ENCODE measurements at places on chromosomes 13 and 19. TPM values are rescaled to one million over a fixed set of nuclear protein-coding genes. Genes with fewer than 3 reads are reported as not detected.

Gene LILRA1
- total RNA-seq, result 0.44 TPM

Gene CCDC8
- 16.4 TPM for total RNA-seq

Gene POP4
- 63.7 TPM for total RNA-seq

Gene AMER2
- total RNA-seq, result 9.1 TPM

GRCh38 chr13:46101484-46102254 lies 3.2 kb downstream of the CPB2 start:
- no peaks in the 10 kb centered on the region for H3K4me1 ChIP-seq
- H3K4me3 ChIP-seq, result no peak overlapping the region
- no peak overlapping the region for H3K27ac ChIP-seq
- no peak for DNase-seq
- no peaks in the 10 kb centered on the region for H3K36me3 ChIP-seq
- no peaks in the 10 kb centered on the region for H3K27me3 ChIP-seq

DNA sequence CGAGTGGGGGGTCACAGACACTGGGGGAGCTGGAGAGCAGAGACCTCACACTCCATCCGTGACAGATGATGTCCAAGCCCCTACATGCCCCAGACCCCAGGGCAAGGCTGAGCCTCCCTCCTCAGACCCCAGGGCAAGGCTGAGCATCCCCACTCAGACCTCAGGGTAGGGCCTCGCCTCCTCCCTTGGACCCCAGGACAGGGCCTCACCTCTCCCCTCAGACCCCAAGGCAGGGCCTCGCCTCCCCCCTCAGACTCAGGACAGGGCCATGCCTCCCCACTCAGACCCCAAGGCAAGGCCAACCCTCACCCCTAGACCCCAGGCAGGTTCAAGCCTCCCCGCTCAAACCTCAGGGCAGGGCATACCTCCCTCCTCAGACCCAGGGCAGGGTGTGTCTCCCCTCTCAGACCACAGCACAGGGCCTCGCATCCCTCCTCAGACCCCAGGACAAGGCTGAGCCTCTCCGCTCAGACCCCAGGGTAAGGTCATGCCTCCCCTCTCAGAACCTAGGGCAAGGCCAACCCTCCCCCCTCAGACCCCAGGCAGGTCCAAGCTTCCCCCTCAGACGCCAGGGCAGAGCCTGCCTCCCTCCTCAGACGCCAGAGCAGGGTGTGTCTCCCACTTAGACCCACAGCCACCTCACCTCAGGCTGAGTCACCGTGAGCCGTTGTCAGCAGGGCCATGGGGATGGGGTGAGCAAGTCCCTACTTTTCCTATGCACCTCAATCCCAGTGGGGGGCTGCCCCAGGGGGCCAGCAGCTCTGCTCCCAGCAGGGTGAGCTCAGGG lies 1.7 kb upstream of the S1PR4 start:
- H3K27me3 ChIP-seq, result no peaks in the 10 kb centered on the region
- H3K36me3 ChIP-seq, result no peaks in the 10 kb centered on the region
- no peak overlapping the region for H3K4me3 ChIP-seq
- no peak for DNase-seq
- H3K27ac ChIP-seq, result peak overlapping the region; percentile 41
- H3K4me1 ChIP-seq, result no peaks in the 10 kb centered on the region

- DNase-seq, result no peak
- no peaks in the 10 kb centered on the region for H3K36me3 ChIP-seq
- H3K4me3 ChIP-seq, result no peak overlapping the region
- H3K27me3 ChIP-seq, result no peaks in the 10 kb centered on the region
- no peak overlapping the region for H3K27ac ChIP-seq
Measured at GRCh38 chr13:82847595-82847994, 1034.7 kb downstream of the SLITRK1 start.

DNA sequence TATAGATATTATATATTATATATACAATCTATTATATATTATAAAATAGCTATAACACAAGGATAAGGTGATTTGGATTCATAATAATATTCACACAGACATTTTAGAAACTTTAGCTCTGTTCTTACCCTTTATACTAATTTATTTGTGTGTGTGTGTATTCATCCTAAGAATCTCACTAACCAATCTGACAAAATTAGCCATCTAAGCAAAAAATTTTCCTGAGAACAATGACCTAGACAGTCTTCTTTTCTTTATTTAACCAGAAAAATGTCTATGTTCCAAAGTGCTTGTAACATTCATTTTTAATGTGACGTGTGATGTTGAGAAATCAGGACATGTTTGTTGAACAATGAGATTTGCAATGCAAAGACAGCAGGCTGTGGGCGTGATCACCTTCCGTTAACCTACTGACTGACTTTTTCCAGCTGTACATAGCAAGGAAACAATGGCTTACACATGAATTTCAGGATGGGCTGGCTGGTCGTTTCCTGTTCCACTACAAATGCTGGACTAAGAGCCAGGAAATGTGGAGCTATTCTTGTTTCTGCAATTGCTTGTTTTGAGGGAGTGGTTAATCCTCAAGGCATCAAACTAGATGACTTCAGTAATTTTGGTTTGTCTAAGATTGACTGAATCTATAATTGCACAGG lies 634.6 kb upstream of the ARGLU1 start:
- H3K36me3 ChIP-seq, result no peaks in the 10 kb centered on the region
- peak; percentile 41 for DNase-seq
- H3K4me1 ChIP-seq, result no peaks in the 10 kb centered on the region
- no peak overlapping the region for H3K4me3 ChIP-seq

DNA sequence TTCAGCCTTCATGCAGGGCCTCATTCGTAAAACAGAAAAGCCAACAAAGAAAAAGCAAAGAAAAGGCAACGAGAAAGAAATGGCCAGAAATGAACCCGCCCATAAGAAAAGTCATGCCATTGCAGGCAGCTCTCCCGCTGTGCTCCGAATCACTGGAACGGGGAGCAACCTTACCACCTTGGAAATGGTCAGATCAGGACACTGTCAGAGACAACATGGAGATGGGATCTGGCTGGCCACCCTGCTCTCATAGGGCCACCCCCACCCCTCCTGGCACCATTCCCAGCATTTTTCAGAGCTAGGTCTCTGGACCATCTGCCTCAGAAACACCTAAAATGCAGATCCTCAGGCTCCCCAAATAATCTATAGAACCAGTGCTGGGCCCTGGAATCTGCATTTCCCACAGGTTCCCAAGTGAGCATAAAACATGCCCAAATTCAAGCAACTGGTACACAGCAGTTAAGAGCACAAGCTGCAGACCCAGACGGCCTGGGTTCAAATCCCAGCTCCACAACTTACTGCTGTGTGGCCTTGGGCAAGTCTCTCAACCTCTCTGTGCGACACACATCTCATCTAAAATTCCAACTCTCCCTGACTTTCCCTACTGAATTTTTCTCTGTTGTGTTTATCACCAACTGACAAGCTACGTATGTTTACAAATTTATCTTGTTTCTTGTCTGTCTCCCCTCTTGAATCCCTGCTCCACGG lies 151.6 kb downstream of the IER2 start:
- no peaks in the 10 kb centered on the region for H3K36me3 ChIP-seq
- DNase-seq, result no peak
- no peaks in the 10 kb centered on the region for H3K4me1 ChIP-seq
- H3K4me3 ChIP-seq, result no peak overlapping the region
- H3K27me3 ChIP-seq, result peaks cover 3% of the 10 kb centered on the region

DNA sequence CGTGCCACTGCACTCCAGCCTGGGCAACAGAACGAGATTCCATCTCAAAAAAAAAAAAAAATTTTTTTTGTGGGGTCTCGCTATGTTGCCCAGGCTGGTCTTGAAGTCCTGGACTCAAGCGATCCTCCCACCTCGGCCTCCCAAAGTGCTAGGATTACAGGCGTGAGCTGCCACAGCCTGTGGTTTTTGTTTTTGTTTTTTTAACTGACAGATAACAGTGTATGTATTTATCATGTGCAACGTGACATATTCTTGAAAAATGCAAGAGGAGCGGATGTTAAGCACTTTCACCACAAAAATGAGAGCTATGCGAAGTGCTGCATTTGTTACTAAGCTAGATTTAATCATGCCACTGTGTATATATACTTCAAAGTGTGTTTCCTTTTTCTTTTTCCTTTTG lies 49.0 kb downstream of the ARHGEF18 start:
- H3K27ac ChIP-seq, result no peak overlapping the region
- no peaks in the 10 kb centered on the region for H3K27me3 ChIP-seq
- no peaks in the 10 kb centered on the region for H3K36me3 ChIP-seq
- H3K4me3 ChIP-seq, result no peak overlapping the region

DNA sequence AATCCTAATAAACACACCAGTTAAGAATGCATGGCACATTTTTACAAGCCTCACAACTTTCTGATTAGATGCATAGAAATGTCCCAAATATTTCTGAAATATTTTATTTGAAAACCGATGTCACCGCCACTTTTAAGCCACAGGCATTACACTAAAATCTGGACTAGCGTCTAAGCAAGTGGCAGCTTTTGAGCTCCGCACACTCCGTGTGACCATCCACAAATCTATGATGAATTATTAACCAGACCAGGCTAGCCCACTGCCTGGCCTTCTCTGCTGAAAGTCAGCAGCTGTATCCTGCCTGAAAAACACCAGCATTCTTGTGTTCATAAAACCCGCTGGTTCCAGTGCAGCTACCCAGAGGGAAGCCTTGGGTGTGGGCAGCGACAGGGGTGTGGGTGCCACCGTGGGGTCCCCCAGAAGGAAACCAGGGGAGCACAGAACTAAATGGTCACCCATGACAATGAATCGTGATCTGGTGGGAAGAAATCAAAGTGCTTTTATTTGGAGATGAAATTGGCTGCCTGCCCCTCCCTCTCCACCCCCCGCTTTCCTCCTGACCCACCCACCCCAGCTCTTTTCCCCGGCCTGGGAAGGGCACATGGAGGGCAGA lies 13.8 kb downstream of the RASA3 start:
- no peak for DNase-seq
- no peaks in the 10 kb centered on the region for H3K27me3 ChIP-seq
- H3K4me3 ChIP-seq, result peak overlapping the region; percentile 30
- H3K36me3 ChIP-seq, result no peaks in the 10 kb centered on the region
- H3K27ac ChIP-seq, result peak overlapping the region; percentile 82

DNA sequence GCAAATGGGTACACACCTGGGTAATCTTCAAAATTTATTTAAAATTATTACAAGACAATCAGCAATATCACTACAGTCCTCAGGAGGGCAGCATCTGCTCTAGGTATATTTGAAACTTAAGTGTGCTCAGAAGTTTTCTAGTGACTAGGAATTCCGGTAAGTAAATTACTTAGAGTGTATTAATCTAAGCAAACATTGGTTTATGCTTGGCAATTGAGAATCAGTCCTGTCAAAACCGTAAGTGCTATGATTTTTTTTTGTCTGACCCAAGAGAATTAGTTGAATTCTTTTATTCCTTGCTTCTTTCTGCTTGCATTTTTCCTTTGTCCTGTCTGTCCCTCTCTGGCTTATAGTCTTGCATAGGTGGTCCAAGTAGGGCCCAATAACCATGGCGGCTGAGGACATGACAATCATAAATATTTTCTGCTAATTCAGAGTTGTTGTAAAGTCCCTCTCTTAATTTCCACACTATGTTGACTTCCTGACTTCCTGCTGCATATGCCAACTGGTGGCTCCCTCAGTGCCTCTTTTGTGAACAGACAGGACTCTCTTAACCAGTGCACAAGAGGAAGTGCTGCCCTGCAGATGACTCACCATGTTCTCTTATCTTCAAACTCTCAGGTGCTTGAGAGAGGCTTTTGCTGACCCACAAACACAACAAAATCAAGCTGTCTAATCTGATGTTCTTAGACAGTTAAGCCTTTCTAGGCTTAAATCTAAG lies 82.2 kb downstream of the SLAIN1 start:
- no peaks in the 10 kb centered on the region for H3K36me3 ChIP-seq
- no peak overlapping the region for H3K4me3 ChIP-seq
- H3K27me3 ChIP-seq, result no peaks in the 10 kb centered on the region
- no peaks in the 10 kb centered on the region for H3K4me1 ChIP-seq
- no peak overlapping the region for H3K27ac ChIP-seq

- no peaks in the 10 kb centered on the region for H3K27me3 ChIP-seq
- H3K36me3 ChIP-seq, result no peaks in the 10 kb centered on the region
- DNase-seq, result no peak
- H3K4me3 ChIP-seq, result no peak overlapping the region
- H3K27ac ChIP-seq, result no peak overlapping the region
Measured at GRCh38 chr13:39282400-39282972, 244.2 kb downstream of the NHLRC3 start.

- no peak for DNase-seq
- no peaks in the 10 kb centered on the region for H3K36me3 ChIP-seq
- no peaks in the 10 kb centered on the region for H3K27me3 ChIP-seq
- peak overlapping the region; percentile 57 for H3K27ac ChIP-seq
- no peaks in the 10 kb centered on the region for H3K4me1 ChIP-seq
- no peak overlapping the region for H3K4me3 ChIP-seq
Measured at GRCh38 chr13:40115426-40115825, 460.0 kb downstream of the COG6 start.

DNA sequence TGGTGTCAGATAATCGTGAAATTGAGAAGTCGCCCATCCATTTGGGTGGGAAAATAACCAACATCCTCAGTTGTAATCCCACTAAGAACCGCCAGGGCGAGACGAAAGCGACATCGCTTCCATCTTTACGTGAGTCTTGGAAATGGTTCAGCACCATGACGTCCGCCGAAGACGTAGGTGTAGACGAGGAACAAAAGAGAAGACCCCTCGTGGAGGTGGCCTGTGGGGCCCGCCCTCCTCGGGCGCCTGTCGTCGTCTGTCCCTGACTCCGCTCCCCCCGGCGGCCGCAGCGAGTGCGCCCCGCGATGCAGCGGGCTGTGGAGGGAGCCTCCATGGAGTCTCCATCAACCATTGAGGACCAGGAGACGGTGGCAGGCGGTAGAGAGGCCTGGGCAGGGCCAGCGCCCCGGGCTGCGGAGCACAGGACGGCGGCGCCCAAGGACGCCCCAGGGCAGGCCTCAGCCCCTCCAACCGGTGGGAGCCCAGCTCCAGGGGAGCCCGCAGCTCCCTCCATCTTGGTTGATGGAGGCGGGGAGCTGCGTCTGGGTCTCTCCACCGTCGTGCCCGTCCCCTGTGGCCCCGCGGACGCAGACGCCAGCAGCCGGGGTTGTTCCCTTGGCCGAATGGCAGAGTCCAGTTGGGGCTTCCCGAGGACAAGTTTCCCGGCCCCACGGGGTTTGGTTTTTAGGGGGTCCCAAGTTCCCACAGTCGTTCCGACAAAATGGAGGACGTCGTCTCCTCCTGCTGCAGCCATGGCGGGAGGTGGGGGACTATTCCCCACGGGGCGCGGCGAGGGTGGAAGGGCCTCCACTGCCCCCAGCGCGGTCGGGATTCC lies 990 bp upstream of the ZMYM2 start:
- H3K36me3 ChIP-seq, result no peaks in the 10 kb centered on the region
- DNase-seq, result peak; percentile 76
- H3K4me1 ChIP-seq, result no peaks in the 10 kb centered on the region

DNA sequence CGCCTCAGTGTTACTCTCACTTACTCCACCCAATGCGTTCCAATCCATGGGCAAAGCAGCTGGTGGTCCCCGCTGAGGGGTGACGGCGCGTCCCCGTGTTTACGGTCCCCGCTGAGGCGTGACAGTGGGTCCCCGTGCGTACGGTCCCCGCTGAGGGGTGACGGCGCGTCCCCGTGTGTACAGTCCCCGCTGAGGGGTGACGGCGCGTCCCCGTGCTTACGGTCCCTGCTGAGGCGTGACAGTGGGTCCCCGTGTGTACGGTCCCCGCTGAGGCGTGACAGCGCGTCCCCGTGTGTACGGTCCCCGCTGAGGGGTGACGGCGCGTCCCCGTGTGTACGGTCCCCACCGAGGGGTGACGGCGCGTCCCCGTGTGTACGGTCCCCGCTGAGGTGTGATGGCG lies 19.5 kb downstream of the CFAP97D2 start:
- no peak for DNase-seq
- H3K36me3 ChIP-seq, result no peaks in the 10 kb centered on the region
- no peak overlapping the region for H3K27ac ChIP-seq
- H3K4me3 ChIP-seq, result no peak overlapping the region
- H3K27me3 ChIP-seq, result no peaks in the 10 kb centered on the region
- H3K4me1 ChIP-seq, result no peaks in the 10 kb centered on the region

GRCh38 chr13:43360171-43360570 lies 336.8 kb downstream of the DNAJC15 start:
- no peaks in the 10 kb centered on the region for H3K4me1 ChIP-seq
- no peak for DNase-seq
- H3K27ac ChIP-seq, result no peak overlapping the region
- H3K27me3 ChIP-seq, result no peaks in the 10 kb centered on the region
- H3K4me3 ChIP-seq, result no peak overlapping the region
- no peaks in the 10 kb centered on the region for H3K36me3 ChIP-seq
